ENCODE measurements at places on chromosomes 1 and 21.

DNA sequence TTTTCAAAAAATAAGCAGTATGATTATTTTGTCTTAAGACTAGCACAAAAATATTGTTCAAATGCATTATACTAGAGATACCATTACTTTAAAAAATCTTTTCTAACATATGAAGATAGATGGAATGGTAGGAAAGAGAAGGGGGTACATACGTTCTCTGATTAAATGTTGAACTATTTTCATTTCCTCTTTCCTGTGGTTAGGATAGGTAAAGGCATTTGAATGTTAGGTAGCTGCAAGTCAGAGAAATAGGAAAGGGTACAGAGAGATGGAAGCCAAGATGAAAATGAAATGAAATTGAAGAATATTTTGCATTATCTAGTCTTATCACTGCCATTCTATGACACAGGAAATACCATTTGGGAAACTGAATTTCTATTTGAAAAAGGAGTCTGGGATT lies 28.3 kb downstream of the TLCD4 start:
- H3K4me1 ChIP-seq: no peaks in the 10 kb centered on the region
- no peak overlapping the region for H3K27ac ChIP-seq
- no peak for DNase-seq
- H3K36me3 ChIP-seq: no peaks in the 10 kb centered on the region

- no peaks in the 10 kb centered on the region for H3K27me3 ChIP-seq
- no peak overlapping the region for H3K27ac ChIP-seq
- no peak overlapping the region for H3K4me3 ChIP-seq
- no peaks in the 10 kb centered on the region for H3K4me1 ChIP-seq
Observed at GRCh38 chr1:114352797-114353196, 158.2 kb downstream of the TRIM33 start.

DNA sequence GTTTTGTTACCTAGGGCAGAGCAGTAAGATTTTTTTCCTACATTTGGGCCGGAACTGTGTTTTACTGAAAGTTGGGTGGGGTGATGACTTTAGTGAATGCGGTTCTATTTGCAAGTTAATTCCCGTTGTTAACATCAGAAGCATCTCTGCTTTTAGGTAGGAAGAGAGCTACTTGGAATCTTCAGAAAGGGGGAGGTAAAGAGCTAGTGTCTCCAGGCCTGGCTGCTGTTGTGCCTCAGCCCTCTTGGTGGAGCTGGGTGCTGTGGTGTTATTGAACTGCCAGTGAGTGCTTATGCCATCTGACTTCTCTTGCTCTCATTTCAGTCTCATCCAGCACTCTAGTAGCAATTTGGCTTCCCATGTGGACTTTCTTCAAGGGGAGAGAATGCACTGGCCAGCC lies 3.4 kb downstream of the KDM4A start:
- no peak for DNase-seq
- peak overlapping the region; percentile 18 for H3K27ac ChIP-seq
- H3K4me3 ChIP-seq: no peak overlapping the region
- no peaks in the 10 kb centered on the region for H3K4me1 ChIP-seq
- H3K27me3 ChIP-seq: no peaks in the 10 kb centered on the region
- no peaks in the 10 kb centered on the region for H3K36me3 ChIP-seq

GRCh38 chr21:15301014-15301413 lies 236.2 kb upstream of the NRIP1 start:
- no peak for DNase-seq
- no peaks in the 10 kb centered on the region for H3K27me3 ChIP-seq
- no peaks in the 10 kb centered on the region for H3K4me1 ChIP-seq
- no peaks in the 10 kb centered on the region for H3K36me3 ChIP-seq
- no peak overlapping the region for H3K27ac ChIP-seq

DNA sequence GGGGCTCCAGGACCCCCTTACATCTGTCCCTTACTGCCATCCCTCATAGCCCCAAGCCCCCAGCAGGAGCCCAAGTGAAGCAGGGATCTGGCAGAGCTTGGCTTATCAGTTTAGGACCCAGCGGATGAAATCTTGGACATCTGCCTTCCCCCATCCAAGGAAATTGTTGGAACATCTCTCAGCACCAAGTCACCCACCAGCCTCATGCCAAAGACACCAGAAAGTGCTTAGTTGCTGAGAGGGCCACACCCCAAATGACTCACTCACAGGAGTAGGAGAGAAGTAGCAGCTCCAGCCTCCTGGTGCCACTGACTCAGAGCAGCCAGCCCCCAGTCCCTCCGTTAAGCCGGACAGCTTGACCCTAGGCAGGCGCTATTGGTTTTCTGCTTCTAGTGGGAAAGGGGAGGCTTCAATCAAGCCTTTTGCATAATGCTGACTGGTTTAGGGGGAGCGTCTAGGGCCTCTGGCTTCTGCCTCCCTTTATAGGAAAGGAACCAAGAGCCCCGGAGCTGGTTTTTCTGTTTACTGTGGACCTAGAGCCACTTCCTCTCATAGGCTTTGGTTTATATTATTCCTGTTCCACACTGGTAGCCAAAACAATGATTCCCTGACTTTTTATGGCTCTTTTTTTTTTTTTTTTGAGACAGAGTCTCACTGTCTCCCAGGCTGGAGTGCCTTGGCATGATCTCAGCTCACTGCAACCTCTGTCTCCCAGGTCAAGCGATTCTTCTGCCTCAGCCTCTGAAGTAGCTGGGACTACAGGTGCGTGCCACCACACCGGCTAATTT lies 114.2 kb upstream of the IPO9 start:
- H3K36me3 ChIP-seq: no peaks in the 10 kb centered on the region
- no peak overlapping the region for H3K4me3 ChIP-seq
- peak overlapping the region; percentile 86 for H3K27ac ChIP-seq
- H3K4me1 ChIP-seq: peaks cover 15% of the 10 kb centered on the region
- H3K27me3 ChIP-seq: no peaks in the 10 kb centered on the region
- peak; percentile 23 for DNase-seq

DNA sequence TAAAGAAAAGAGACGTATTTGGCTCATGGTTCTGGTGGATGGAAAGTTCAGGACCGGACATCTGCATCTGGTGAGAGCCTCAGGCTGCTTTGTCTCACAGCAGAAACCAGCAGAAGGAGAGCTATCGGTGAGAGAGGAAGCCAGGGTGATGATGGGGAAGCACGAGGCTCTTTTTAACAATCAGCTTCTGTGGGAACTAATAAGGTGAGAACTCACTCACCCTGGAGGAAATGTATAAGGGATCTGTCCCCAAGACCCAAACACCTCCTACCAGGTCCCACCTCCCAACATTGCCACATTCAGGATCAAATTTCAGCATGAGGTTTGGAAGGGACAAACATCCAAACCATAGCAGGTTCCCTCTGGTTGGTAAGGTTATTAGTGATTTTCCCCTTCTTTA lies 32.8 kb downstream of the ASTN1 start:
- no peak overlapping the region for H3K4me3 ChIP-seq
- no peak for DNase-seq
- H3K27ac ChIP-seq: no peak overlapping the region
- H3K27me3 ChIP-seq: no peaks in the 10 kb centered on the region

- DNase-seq: no peak
- no peak overlapping the region for H3K27ac ChIP-seq
- H3K36me3 ChIP-seq: no peaks in the 10 kb centered on the region
- H3K4me3 ChIP-seq: peak overlapping the region; percentile 94
- no peaks in the 10 kb centered on the region for H3K4me1 ChIP-seq
Observed at GRCh38 chr21:31874812-31875212, 2.0 kb downstream of the HUNK start.

GRCh38 chr1:51875836-51876235 lies 2.7 kb downstream of the NRDC start:
- H3K27ac ChIP-seq: no peak overlapping the region
- no peaks in the 10 kb centered on the region for H3K36me3 ChIP-seq
- H3K4me1 ChIP-seq: peaks cover 6% of the 10 kb centered on the region
- H3K4me3 ChIP-seq: no peak overlapping the region
- DNase-seq: no peak
- no peaks in the 10 kb centered on the region for H3K27me3 ChIP-seq

GRCh38 chr1:85237613-85238012 lies 21.8 kb downstream of the C1orf52 start:
- H3K4me3 ChIP-seq: no peak overlapping the region
- H3K27ac ChIP-seq: no peak overlapping the region

DNA sequence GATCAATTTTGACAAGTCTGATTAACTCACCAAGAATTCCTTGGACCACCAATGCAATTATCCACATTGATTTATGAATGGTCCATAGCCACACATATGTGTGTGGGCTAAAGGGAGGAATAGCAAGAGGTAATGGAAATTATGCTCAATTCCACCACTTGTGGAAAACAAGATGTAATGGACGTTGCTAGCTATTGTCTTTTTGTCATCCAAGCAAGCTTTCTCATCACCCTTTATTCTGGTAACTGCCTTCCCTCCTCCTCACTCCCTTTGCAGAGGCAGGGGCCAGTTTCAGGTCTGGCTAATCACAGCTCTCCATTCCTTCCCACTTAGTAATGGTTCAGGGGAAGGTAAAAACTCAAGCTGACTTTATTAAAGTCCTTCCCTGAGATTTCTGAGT lies 24.7 kb upstream of the RAB3GAP2 start:
- H3K27ac ChIP-seq: no peak overlapping the region
- H3K4me1 ChIP-seq: no peaks in the 10 kb centered on the region
- H3K27me3 ChIP-seq: no peaks in the 10 kb centered on the region
- H3K4me3 ChIP-seq: no peak overlapping the region

GRCh38 chr21:45234127-45234526 lies 53.6 kb downstream of the POFUT2 start:
- no peaks in the 10 kb centered on the region for H3K27me3 ChIP-seq
- H3K27ac ChIP-seq: no peak overlapping the region
- no peaks in the 10 kb centered on the region for H3K36me3 ChIP-seq
- no peak overlapping the region for H3K4me3 ChIP-seq
- H3K4me1 ChIP-seq: no peaks in the 10 kb centered on the region
- DNase-seq: no peak

GRCh38 chr1:162335126-162335525 lies 41.5 kb downstream of the SPATA46 start:
- H3K4me1 ChIP-seq: no peaks in the 10 kb centered on the region
- H3K27ac ChIP-seq: no peak overlapping the region
- no peak for DNase-seq
- no peaks in the 10 kb centered on the region for H3K27me3 ChIP-seq

DNA sequence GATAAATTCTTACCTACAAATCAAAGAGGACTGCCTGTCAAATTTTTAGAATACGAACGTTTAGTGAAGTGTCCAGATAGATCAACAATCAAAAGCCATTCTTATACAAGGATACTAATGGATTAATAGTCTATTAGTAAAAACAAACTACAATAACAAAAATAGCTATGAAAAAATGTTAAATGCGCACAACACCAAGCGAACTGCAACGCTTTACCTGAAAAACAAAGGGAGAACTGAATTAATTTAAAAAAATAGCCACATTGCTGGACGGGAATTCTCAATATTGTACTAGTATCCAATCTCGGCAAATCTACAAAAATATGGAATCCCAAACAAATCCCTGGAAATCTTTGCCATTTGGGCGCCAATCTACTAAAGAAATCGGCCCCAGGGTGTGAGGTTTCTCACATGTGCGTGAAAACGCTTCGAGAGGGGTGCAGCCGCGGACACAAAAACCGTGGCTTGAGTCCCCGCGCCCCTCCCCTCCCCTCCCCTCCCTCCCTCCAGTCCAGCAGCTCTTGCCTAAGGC lies 55.6 kb downstream of the TRAF5 start:
- H3K36me3 ChIP-seq: no peaks in the 10 kb centered on the region
- H3K27ac ChIP-seq: peak overlapping the region; percentile 91
- no peak for DNase-seq
- peak overlapping the region; percentile 48 for H3K4me3 ChIP-seq
- H3K27me3 ChIP-seq: no peaks in the 10 kb centered on the region
- peaks cover 3% of the 10 kb centered on the region for H3K4me1 ChIP-seq

DNA sequence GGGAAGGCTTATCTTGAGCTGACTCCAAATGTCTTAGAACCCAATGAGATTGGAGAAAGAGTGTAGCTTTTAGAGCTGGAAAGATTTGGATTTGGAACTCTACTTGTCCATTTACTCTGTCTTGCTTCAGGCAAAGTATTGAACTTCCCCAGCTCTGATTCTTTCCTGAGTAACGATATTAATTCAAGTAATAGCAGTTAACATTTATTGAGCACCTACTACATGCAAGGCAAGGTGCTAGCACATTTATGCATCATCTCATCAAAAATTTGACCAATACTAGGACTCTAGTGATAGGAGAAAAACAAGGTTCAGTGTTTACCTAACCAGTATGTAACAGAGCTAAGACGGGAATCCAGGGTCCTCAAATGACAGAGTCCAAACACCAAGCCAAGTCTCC lies 2.5 kb upstream of the LRRN2 start:
- H3K27ac ChIP-seq: no peak overlapping the region
- no peaks in the 10 kb centered on the region for H3K36me3 ChIP-seq
- no peak for DNase-seq
- H3K4me3 ChIP-seq: no peak overlapping the region

GRCh38 chr1:203175237-203175826 lies at the start of gene MYBPH:
TSS of gene MYBPH (minus strand) at chr1:203175826. CDS start at chr1:203175755, 71 bp downstream.
- H3K27ac ChIP-seq: no peak within 1 kb of the TSS
- no peak for DNase-seq
- peaks cover 2% of the 10 kb centered on the region for H3K4me1 ChIP-seq
- no peak within 1 kb of the TSS for H3K4me3 ChIP-seq
- no peaks in the 10 kb centered on the region for H3K36me3 ChIP-seq

DNA sequence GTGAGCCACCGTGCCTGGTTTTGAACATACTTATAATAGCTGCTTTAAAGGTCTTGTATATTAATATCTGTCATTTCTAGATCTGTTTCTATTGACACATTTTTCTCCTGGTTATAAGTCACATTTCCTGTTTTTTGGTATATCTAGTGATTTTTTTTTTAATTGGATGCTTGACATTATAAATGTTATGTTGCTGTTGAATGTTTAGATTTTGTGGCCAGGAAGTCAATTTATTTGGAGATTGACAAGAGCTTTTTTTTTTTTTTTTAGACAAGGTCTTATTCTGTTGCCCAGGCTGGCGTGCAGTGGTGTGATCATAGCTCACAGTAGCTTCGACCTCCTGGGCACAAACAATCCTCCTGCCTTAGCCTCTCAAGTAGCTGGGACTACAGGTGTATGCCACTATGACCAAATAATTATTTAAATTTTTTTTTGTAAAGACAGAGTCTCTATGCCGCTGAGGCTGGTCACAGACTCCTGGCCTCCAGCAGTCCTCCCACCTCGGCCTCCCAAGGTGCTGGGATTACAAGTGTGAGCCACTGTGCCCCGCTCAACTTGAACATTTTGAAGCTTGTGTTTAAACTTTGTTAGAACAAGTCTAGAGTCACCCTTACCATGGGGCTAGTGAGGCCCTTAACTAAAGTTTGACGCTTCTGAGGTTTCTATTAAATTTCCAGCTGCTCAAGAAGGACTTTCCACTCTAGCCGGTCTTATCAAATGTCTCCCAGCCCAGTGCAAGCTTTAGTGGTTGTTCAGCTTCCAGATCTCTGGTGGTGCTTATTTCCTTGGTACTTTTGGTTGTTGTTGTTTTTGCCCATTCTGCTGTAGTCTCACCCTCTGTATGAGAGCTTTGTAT lies 8.6 kb upstream of the CHI3L2 start:
- no peaks in the 10 kb centered on the region for H3K36me3 ChIP-seq
- H3K27ac ChIP-seq: peak overlapping the region; percentile 43
- DNase-seq: no peak

- no peak overlapping the region for H3K4me3 ChIP-seq
- no peaks in the 10 kb centered on the region for H3K27me3 ChIP-seq
- no peak overlapping the region for H3K27ac ChIP-seq
- H3K4me1 ChIP-seq: no peaks in the 10 kb centered on the region
Observed at GRCh38 chr1:208714323-208714722, 470.1 kb upstream of the PLXNA2 start.
